ENCODE measurements at places on chromosomes 2 and 18.

DNA sequence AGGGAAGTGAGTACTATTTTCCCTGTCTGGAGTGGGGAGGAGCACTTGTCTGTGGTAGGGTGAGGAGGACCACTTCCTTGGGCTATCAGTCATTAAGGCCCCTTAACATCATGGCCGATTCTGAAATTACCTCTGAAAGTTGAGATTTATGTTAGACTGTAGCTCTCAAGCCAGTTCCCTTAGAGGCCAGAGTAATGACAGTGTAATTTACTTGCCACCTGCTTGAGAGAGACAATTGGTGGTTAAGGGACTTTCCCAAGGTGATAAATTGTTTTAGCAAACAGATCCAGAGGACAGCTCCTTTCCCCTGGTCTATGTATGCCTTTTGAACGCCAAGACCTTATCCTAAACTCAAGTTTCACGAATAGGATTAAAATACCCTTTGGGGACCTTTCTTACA is 56.1 kb downstream of the NEDD4L start:
- DNase-seq, result no peak

- DNase-seq, result no peak
Observed at GRCh38 chr2:65212619-65213018, 15.0 kb upstream of the ACTR2 start.

GRCh38 chr2:137300987-137301386 is 535.6 kb downstream of the THSD7B start:
- no peak for DNase-seq

GRCh38 chr2:197596766-197597165 is 78.6 kb downstream of the RFTN2 start:
- DNase-seq, result no peak

GRCh38 chr2:114352988-114353387 is 89.5 kb upstream of the DPP10 start:
- no peak for DNase-seq

DNA sequence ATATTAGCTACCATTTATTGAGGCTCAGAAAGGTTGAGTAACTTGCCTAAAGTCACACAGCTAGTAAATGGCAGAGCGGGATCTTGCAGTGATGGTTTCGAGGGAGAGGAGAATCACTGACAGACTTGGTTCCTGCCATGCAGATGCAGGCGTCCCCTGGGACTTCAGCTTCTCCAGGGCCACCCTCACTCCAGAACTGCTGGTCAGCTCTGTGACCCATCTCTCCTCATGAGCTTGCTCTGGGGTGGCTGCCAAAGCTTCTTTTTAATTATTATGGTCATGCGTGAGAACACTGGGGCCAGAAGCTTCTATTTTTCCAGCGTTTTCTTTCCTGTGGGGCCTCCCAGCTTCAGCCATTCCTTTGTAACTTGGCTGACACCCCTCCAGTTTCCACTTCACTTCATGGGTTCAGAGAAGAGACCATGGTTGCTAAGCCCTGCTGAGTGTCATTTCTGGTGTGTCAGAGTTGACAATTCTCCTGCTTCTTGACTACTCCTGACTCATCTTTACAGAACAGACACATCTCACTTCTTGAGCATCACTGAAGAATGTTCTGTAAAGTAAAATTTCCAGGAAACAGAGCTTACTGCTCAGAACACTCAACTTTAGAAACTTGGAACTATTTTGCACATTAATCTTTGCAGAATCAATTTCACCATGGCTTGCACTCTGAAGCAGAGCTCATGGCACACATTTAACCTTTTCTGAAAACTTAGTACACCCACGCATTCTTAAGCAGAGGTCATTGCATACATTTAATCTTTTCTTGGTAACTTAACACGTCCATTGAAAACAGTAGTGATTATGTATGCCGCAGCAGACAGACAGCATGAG is 70.4 kb downstream of the IL1R2 start:
- no peak for DNase-seq

GRCh38 chr2:102809291-102810189 is 47.7 kb downstream of the TMEM182 start:
- no peak for DNase-seq

DNA sequence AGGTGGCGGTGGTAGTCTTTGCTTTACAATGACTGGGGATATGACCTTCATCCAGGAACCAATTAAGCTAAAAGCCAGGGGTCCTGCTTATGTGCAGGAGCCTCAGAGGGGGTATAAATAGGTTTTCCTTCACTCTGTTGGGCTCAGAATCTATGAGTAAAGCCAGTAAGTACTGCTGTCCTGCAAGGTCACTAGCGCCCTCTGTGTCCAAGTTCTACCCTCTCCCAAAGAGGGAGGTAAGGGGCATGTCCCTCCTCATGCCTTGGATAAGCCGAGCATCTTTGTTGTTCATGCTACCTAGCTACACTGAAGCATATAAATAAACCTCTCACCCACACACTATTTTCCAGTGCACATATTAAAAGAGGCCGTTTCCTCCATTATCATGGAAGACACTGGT is 79.4 kb downstream of the SPRED2 start:
- DNase-seq, result no peak

GRCh38 chr2:237725661-237726060 is 72.9 kb upstream of the RBM44 start:
- DNase-seq, result no peak

DNA sequence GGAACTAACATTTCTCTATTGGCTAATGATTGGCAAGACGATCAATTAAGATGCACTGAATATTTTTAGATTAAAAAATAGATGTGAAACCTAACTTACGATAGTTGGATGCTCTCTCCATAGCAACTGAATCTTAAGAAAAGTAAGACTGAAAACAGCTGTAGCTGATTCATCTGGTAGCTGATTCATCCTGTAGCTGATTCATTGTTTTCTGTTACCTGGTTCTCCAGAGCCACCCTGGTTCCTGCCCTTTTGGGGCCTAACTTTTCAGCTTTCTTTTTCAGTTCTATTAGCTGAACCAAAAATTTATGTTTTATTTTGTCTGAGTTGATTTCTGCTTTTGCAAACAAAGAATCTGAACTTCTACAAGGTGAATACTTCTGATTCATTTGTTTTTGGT is 22.7 kb upstream of the SPR start:
- DNase-seq, result no peak

GRCh38 chr2:12223732-12224131 is 477.3 kb downstream of the LPIN1 start:
- no peak for DNase-seq

DNA sequence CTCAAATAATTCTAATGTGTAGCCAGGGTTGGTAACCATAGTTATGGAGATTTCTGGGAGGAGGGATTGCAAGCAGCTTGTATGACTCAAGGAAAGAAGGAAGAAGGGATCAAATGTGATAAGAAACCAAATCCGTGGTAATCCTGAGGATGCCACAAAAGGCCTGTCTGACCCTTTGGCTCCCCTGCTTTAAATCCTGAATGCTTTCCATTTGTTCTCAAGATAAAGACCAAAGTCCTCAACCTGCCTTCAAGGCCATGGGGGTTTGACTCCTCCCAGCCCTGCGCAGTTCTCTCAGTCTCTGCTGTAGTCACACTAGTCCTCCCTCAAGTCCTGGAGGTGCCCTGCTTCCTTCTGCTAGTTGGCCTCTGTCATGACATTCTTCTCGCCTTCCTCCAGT is 74.0 kb downstream of the SUMO1 start:
- DNase-seq, result no peak

GRCh38 chr2:1716441-1716840 is 27.9 kb downstream of the PXDN start:
- DNase-seq, result no peak

- DNase-seq, result no peak
Observed at GRCh38 chr18:54359233-54359632, 1.5 kb downstream of the C18orf54 start.

DNA sequence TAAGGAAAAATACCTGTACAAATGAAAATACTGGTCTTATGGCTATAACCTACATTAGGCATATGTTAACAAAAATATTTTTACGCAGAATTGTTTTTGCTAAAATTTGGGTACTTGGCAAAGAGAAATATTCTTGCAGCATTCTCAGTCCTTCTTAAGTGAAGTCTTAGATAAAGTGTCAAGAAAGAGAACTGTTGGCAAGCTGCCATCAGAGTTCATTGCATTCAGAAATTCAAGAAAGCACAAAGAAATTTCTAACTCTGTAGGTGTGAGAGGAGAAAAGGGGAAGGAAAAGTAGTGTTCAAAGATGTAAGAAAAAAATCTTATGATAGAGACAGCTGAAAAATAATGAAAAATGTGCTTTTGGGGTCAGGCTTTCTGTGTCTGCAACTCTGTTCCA is 86.7 kb downstream of the IRS1 start:
- DNase-seq, result no peak

DNA sequence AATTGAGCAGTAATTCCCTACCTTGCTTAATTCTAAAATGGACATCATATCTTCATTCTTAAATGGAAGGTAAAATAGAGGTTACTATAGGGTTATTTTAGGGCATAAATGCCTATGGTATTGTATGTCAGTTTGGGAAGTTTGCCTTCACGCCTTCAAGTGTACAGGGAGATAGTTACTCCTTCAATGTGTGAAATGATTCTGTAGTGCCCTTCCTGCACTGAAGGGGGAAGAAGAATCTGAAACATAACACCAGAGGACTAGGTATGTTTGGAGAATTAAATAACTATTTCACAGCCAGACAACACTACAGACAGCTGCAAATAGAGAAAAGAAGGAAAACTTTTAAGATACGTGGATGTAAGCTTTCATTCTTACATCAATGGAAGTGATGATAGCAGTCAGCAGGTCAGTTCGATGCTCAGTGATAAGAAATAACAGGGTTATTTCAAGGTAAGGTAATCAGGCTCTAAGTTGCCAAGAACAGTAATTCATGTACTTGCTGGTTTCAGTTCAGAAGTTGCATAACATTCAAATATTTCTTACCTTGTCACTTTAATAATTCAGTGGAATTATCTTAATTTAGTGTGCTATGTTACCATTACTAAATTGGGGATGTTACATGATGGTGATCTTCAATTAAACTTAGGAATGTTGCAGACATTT is 4.0 kb downstream of the PKP4 start:
- no peak for DNase-seq

DNA sequence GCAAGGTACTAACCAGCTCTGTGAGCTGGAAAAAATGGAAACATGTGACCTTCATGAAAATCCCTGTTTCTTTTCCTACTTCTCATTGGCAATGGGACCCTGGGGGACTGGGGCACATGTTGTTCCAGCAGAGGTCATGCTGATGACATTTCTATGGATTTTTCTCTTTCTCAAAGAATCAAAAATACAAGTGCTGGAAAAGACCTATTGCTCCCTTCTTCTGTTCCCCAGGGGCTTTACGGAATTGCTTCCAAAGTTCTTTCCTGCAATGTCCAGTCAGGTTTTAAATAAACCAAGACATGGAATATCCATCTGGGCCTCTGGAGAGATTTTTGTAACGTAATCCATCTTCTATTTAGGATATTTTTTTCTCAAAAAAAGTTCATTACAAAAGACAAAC is 1006.1 kb upstream of the CELF4 start:
- DNase-seq, result no peak

DNA sequence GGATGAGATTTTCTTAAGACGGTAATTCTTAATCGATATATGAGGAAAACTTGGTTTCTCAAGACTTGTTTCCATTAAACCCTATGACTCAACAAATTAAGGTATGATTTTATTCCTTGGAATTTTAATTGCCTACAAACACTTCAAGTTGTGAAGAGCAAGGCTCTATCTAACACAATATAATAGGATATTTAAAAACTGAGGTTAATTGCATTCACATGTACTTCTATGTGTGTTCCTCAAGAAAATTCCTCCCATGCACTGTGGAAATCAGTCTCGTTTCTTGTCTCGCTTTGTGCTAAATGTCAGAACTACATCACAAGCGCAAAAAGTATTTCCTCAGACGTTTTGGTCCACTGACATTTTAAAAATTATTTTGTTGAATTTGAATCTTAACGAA is 109.6 kb upstream of the UNC80 start:
- no peak for DNase-seq

DNA sequence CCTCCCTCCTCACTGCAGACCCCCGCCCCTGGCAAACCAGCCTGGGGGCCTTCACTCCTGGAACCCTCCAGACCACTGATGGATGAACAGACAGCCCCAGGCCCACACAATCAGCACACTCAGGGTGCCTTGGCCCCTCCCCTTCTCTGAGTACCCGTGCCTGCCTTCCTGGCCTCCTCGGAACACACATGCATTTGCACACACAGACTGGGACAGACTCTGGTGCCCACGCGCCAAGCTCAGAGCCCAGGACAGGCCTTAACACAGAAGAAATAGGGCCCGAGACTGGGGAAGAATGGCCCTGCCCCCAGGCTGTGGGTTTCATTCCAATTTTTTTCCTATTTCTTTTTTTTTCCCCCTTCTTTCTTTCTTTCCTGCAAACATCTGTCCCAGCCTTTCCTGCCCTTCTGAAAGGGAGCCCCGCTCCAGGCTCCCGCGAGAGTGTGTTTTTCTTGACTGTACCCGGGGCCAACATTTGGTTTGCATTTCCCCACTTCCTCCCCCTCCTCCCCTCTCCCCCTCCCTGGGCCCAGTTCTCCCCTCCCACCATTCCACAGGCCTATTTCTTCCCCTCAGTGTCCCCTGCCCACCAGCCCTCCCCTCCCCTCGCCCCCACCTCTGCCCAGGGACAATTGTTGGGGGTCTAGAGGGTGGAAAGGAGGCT is 618 bp upstream of the TNS1 start:
- no peak for DNase-seq

DNA sequence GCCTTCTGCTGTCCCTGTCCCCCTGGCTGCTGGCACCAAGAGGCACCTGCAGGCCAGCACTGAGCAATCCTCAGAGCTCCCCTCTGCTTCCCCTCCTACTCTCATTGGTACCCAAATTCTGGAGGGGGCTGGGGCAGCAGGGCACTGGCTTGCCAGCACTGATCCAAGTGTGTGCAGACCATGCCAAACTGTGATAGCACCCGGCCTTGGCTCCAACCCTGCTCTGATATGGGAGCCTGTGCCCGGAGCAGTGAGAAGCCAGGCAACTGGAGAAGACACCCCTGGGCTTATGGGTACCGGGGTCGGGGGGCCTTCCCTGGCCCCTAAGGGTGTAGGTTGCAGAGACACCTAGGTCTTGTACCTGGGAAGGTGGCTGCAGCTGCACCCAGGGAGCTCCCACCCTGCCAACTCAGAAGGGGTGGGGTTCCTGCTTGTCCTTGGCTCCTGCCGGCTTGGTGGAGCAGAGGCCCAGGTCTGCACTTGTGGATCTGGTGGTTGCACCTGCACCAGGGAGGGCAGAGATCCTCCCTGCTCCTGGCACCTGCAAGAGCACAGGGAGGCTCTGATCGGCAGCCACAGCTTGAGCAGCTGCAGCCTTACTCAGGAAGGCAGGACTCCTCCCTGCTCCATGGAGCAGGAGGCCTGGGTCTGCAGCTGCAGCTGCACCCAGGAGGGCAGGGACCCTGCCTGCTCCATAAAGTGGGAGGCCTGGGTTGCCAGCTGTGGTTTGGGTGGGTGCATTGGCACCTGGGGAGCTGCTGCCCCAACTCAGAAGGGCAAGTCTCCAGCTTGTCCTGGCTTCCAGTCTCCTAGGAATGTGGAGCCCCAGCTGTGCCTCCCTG is 96.3 kb downstream of the BCL2L11 start:
- no peak for DNase-seq

DNA sequence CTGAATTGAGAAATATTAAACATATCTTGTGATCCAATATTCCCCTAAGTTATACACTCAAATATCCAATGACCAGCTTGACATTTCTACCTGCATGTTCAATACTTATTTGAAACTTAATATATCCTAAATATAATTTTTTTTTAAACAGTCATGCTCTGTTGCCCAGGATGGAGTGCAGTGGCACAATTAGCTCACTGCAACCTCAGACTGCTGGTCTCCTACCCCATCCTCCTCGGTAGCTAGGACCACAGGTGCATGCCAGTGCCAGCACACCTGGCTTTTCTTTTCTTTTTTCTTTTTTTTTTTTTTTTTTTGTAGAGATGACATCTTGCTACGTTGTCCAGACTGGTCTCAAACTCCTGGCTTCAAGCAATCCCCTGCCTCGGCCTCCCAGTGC is 4.2 kb downstream of the KYNU start:
- DNase-seq, result no peak

- DNase-seq, result no peak
Observed at GRCh38 chr18:62602706-62603105, 79.9 kb downstream of the ZCCHC2 start.

All from nucleus accumbens (tissue), 56 donors.